ENCODE measurements at places on chromosomes 16 and 17.

- no peak for DNase-seq
Observed at GRCh38 chr17:66190738-66191592, 968 bp downstream of the CEP112 start.

- no peak for DNase-seq
Observed at GRCh38 chr16:46618516-46618915, 2.7 kb downstream of the SHCBP1 start.

GRCh38 chr17:52536489-52536888 lies 378.0 kb upstream of the CA10 start:
- no peak for DNase-seq

- no peak for DNase-seq
Observed at GRCh38 chr17:77735566-77736198, 222.8 kb upstream of the TNRC6C start.

DNA sequence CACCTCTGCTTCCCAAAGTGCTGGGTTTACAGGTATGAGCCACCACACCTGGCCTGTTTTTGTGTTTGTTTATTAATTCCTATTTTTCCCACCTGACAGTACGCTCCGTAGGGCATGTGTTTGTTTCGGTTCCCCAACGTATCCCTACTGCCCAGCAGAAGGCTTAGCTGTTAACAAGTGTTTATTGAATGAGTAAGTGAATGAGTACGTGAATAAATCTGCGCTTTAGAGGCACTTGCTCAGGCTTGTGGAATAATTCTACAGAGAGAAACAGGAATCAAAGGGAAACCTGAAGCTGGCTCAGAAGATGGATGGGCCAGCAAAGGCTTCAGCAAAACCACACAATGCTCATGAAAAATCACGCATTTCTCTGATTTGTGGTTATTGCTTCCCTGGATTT lies 647.9 kb downstream of the MAF start:
- no peak for DNase-seq

GRCh38 chr17:12666718-12667117 lies 1.0 kb downstream of the MYOCD start:
- DNase-seq = no peak

DNA sequence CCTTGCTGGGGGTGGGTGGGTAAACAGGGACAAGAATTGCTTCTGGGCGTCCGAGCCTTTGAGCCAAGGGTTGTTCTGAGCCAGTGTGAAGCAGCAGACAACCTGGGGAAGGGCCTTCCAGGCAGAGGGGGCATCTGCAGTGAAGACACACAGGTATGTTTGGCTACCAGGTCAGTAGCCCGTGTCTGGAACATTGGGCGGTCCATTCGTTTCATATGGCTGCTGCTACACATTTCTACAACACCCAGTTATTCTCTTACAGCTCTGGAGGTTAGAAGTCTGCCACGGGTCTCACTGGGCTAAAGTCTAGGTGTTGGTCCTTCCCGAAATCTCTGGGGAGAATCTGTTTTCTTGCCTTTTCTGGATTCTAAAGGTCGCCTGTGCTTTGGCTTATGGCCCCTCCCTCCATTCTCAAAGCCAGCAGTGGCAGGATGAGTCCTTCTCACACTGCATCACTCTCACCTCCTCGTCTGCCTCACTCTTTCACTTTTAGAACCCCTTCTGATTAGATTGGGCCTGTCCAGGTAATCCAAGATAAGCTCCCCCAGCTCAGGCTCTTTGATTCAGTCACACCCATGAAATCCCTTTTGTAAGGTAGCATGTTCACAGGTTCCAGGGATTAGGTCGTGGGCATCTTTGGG lies 136.1 kb downstream of the CLEC16A start:
- no peak for DNase-seq

DNA sequence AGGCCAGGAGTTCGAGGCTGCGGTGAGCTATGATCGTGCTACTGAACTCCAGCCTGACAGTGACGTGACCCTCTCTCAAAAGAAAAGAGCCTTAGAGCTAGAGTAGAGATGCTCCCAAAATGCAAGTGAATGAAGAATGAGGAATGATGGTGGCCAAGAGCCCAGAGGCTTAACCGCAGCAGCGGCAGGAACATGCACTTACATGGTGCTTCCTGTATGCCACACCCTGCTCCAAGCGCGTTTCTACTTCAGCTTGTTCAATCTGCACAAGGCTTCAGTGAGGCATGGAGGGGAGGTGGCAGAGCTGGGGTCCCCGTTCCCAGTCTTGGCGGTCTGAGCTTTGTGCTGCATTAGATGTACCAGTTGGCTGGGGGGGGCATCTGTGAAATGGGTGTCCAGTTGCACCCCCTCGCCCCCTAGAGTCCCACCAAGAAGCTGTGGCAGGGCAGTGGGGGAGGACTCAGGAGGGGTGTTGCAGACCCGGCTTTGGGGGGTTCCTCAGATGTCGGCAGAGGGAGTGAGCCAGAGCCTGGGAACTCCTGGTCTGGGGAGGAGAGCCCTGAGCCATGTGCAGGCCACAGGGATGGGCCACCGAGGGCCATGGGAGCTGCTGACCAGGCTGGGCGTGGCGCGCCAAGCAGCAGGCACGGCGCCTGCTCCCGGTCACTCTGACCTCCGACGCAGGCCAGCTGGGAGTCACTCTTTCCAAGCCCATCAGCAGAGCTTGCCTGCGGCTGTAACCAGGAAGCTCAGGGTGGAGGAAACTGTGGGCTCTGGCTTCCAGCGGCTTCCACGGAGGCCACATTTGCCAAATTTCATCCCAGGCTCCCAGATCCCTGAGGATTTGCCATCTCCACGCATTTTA lies 260.1 kb downstream of the PARN start:
- DNase-seq = no peak

- DNase-seq = no peak
Observed at GRCh38 chr17:27403480-27404005, 52.7 kb upstream of the KSR1 start.

- no peak for DNase-seq
Observed at GRCh38 chr17:34990921-34991365, 10.6 kb downstream of the LIG3 start.

DNA sequence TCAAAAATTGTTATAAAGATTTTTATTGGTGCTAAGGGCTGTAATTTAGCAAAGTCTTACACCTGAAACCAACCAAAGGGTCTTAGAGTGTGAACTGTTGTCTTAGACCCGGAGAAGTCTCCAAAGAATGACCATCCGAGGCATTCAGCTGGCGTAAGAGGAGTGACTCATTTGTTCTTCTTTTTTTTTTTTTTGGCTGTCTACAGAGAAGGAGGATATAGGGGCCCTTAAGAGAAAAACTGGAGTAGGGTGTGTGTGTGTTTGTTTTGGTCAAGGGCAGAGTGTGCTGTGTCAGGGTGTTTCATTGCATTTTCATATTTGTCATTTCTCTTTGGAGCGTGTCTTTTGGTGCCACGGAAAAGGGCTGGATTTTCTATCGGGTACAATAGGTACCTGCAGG lies 508.0 kb downstream of the WWOX start:
- DNase-seq = no peak

DNA sequence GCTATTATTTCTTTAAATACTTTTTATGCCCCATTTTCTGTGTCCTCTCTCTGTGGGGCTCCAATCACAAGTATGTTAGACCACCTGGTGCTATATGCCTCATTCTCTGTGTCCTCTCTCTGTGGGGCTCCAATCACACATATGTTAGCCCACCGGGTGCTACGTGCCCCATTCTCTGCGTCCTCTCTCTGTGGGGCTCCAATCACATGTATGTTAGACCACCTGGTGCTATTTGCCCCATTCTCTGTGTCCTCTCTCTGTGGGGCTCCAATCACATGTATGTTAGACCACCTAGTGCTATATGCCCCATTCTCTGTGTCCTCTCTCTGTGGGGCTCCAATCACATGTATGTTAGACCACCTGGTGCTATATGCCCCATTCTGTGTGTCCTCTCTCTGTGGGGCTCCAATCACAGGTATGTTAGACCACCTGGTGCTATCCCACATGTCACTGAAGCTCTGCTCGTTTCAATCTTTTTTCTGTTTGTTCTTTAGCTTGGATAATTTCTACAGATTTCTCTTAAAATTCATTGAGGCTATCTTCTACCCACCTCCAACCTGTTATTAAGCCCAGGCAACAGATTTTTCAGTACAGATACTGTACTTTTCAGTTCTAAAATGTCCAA lies 28.2 kb downstream of the LMF1 start:
- no peak for DNase-seq

GRCh38 chr16:76583945-76584344 lies 306.7 kb downstream of the CNTNAP4 start:
- no peak for DNase-seq

DNA sequence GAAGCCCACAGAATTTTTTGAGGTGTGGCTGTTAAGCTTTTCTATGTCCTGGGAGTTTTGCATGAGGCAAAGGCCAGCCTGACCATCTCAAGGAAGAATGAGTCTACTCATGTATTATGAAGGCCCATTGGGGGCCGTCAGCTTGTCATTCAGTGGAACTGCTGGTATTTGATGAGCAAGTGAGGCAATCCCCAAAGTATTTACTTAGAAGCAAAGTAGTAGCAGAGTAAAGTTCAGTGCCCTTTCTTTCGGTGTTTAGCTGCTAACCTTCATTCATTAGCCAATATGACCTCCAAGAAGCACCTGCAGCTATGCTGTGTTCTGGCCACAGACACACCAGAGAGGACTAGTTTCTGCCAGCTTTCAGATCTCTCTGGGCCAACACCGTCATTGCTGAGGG lies 80.2 kb downstream of the RPA1 start:
- DNase-seq = no peak

All from GM13977 (cell line).